ENCODE measurements at places on chromosomes 1 and 21. TPM values are rescaled to one million over a fixed set of nuclear protein-coding genes. Genes with fewer than 3 reads are reported as not detected.
A peak's percentile ranks its signal among the peaks of the same experiment; 100 is the strongest.

GRCh38 chr1:73801912-73802429 lies 396.0 kb downstream of the LRRIQ3 start:
- H3K27me3 ChIP-seq, result no peaks in the 10 kb centered on the region
- DNase-seq, result no peak
- no peaks in the 10 kb centered on the region for H3K4me1 ChIP-seq
- no peak overlapping the region for H3K4me3 ChIP-seq
- no peak overlapping the region for H3K27ac ChIP-seq
- H3K36me3 ChIP-seq, result no peaks in the 10 kb centered on the region

DNA sequence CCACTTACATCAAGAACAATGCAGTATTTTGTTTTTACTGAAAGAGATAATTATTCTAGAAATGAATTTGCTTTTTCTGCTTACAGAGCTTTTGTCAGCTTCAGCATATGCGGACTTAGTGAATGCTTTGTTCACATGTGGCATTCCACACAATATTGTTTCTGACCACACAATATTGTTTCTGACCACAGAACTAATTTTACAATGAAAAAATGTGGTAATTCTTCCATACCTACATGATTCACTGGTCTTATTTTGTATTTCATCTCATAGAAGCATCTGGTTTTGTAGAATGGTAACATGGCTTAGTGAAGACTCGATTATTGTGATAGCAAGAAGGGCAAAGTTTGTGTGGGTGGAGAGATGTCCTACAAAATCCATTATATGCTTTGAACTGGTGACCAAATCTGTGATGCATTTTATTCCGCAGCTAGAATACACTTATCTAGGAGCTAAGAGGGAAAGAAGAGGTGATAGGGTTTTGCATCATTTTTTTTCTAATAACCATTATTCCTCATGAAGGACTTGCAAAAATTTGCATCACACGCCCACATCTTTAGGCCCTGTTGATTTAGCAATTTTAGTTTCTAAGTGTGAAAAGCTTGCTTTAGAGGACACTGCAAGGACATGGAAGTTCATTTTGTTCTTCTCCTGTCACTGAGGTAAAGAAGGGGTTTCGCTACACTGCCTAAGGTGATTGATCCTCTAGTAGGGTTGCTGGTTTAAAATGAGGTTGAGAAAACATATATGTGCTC lies 75.3 kb downstream of the HLX start:
- H3K27ac ChIP-seq, result no peak overlapping the region
- no peak overlapping the region for H3K4me3 ChIP-seq
- no peak for DNase-seq

GRCh38 chr1:219927956-219928790 lies at the start of gene SLC30A10:
Gene SLC30A10 (minus strand): TSS chr1:219928557. CDS start chr1:219928440, 117 bp downstream.
- no peaks in the 10 kb centered on the region for H3K27me3 ChIP-seq
- H3K4me3 ChIP-seq, result peak within 1 kb of the TSS; percentile 74
- peak; percentile 95 for DNase-seq
- H3K36me3 ChIP-seq, result no peaks in the 10 kb centered on the region
- H3K4me1 ChIP-seq, result peaks cover 48% of the 10 kb centered on the region
- H3K27ac ChIP-seq, result peak within 1 kb of the TSS; percentile 65

- H3K27me3 ChIP-seq, result no peaks in the 10 kb centered on the region
- no peak overlapping the region for H3K4me3 ChIP-seq
- no peaks in the 10 kb centered on the region for H3K36me3 ChIP-seq
- no peak for DNase-seq
- H3K27ac ChIP-seq, result no peak overlapping the region
Observed at GRCh38 chr1:224786533-224787250, 142.8 kb upstream of the DNAH14 start.

- DNase-seq, result no peak
- H3K4me1 ChIP-seq, result no peaks in the 10 kb centered on the region
- no peak overlapping the region for H3K4me3 ChIP-seq
- H3K36me3 ChIP-seq, result no peaks in the 10 kb centered on the region
Observed at GRCh38 chr1:223345720-223346119, 18.3 kb downstream of the SUSD4 start.

DNA sequence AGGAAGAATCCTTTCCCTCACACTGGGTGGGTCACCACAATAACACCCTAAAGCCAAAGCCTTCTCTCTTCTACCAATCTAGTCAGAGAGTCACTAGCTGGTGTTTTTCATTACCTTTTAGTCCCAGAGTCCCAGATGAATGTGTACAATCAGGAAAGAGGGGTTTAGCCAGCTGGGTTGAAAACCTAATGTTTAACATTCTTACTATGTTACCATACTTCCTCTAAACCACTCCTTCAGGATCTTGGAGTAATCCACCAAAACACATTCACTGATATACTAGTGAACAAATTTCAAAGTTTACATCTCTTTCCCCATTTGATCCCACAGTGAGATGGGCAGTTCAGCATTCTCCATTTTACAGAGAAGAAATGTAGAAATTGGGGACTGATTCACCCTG lies 9.7 kb downstream of the LPAR3 start:
- no peak overlapping the region for H3K4me3 ChIP-seq
- no peaks in the 10 kb centered on the region for H3K36me3 ChIP-seq
- H3K27me3 ChIP-seq, result no peaks in the 10 kb centered on the region

C1orf116 gene
- total RNA-seq, result 0.27 TPM

PTGFRN gene
- 28.1 TPM for total RNA-seq

MSH4 gene
- not detected for total RNA-seq

PRKAB2 gene
- total RNA-seq, result 37.6 TPM

MAN1C1 gene
- total RNA-seq, result 25.1 TPM
